ENCODE measurements at places on chromosomes 4 and X.

GRCh38 chr4:183469285-183469684 lies 24.8 kb downstream of the CDKN2AIP start:
- no peak for DNase-seq

DNA sequence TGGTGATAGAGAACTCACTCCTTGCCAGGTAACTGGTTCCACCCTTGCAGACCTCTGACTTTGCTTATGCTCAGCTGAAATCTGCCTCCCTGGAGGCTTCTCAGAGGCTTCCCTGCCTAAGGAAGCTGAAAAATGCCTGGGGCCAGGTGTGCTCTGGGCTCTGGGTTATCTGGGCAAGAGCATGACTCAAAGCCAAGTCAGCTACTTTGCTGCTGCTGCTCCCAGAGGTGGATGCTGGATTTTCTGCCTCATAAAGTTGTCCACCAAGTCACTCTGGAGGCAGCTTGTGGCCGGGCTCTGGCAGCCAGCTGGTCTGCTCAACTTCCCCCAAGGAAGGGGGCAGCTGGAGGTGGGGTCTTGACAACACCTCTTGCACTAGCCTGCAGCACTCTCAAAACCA lies 132.7 kb downstream of the PJA1 start:
- DNase-seq = no peak

GRCh38 chr4:174036111-174036510 lies 247.4 kb downstream of the FBXO8 start:
- DNase-seq = peak; percentile 56

GRCh38 chr4:973431-974397 lies at the start of gene DGKQ:
DGKQ (minus strand) TSS chr4:973569; CDS start chr4:973482, 87 bp downstream.
- peak; percentile 45 for DNase-seq

DNA sequence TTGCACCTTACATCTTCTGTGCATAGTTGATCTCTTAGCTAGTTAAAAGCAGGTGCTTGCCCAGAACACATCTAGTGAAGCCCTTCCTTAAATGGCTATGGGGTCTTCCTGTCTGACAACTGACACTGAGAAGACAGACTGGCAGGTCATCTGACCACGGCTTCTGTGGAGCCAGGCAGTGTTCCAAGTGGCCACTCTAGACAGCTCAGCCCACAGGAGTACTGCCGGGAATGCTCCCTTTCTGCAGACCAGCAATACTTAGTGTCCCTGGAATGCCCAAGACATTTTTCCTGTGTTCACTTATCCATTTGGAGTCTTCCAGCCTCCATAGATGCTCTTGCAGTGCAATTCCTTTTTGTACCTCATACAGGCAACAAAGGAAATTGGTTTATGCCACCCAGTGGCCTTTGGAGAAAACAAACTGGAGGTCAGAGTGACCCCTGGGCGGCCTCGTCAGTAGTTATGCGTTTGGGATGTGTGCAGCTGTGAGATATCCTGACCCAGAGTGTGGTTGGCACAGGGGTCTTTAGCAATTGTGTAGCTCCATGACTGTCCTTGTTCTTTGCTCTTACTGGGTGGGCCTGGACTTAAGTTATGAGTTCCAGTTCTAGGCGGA lies 335.5 kb downstream of the ARHGAP10 start:
- DNase-seq = no peak

DNA sequence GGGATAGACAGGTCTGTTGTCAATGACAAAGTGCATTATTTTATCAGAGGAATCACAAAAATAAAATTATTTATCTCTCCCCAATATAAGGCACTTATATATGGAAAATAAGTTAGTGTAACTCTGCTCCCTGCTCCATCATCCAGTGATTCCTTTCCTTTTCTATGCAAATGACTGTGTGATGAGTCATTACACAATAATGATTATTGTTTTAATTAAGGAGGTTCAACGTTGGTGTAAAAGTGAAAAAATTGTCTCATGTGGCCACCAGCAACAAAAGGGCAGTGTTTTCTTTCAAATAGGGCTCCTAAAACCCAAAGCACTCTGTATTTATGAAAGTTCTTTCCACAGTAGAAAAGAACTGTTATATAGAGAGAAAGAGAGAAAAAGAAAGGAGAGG lies 16.7 kb downstream of the SLC7A11 start:
- no peak for DNase-seq

- DNase-seq = no peak
Observed at GRCh38 chrX:154011376-154012335, 8.0 kb downstream of the IRAK1 start.

DNA sequence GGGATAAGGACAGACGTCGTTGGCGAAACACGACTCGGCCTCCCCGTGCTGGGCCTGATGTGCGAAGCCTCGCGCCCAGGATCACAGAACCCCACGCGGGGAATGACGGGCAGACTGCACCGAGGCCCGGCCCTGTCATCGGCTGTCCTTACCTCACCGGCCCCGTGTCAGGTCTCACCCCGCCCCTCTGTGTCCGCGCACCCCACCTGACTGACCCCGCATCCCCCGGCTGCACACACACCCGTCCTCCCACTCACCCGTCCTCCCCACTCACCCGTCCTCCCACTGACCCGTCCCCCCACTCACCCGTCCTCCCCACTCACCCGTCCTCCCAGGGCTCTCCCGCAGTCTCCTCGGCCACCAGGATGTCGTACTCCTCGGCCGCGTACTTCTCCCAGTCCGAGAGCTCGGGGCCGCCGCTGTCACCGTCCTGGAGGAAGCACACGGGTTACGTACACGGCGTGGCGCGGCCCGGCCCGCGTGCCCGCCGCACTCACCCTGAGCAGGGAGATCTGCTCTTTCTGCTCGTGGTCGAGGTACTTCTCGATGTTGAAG lies 19.8 kb upstream of the GTPBP6 start:
- DNase-seq = no peak

DNA sequence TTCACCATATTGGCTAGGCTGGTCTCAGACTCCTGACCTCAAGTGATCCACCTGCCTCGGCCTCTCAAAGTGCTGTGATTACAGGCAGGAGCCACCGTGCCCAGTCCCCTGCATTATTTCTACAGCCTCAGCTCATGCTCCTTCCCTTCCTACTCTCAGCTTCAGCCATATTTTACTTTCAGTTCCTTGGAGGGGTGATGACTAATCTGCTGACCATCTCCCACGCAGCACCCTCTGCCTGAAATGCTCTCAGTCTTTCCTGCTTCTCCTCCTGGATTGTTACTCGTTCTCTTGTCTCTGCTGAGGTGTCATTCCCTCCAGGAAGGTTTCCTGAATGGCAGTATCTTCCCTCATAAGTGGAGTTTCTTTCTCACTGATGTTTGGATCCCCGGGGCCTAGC lies 63.3 kb downstream of the MOSPD2 start:
- no peak for DNase-seq

DNA sequence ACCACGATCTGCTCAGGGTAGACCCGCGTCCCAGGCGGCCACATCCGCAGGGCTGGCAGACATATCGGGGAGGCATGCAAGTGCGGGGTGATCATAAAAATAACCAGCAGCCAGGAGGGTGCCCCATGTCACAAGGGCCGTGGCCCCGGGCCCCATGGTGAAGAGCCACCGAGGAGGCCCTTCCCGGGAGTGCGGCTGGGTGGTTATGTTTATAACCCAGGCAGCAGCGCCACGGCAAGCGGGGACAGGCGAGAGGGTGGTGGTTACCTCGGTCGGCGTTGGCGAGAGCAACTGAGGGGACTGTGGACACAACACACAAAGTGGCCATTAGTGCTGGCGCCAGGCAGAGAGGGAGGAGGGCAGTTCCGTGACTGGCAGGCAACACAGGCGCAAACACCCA lies 92.7 kb upstream of the AFAP1 start:
- DNase-seq = no peak

DNA sequence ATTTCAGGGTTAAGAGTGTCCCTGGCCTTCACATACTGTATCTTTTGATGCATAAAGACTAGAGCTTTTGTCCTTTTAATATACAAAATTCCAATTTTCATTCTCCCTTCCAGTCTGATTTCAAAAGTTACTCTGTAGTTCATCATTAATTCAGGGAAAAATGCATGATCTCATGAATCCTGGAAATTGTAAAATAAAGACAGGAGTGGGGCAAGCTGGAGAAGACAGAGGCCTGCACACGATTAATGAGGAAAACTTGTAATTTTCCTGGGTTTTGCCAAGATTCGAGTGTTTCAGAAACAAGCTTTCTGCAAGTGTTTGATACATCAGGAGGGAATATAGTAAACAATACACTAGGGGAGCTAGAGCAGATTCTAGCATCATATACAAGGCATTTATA lies 947.9 kb downstream of the FAT4 start:
- DNase-seq = no peak

DNA sequence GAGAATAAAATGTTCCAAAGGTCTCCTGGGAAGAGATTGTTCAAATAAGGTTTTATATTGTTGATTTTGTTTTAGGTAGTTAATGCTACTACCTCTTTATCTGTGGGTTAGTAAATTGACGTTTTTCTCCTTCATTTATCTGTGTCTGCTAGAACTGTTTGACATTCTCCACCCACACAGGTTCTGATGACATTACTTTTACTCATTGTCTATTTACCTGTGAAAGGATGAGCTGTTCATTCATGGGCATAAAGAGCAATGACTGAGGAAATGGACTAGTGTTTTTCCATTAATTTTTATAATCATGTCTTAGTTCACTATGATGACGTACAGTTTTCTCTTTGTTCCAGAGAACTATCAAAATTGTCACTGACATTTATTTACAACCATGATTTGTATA lies 75.6 kb downstream of the CPE start:
- DNase-seq = no peak

GRCh38 chr4:108703370-108703769 lies 53.0 kb downstream of the OSTC start:
- DNase-seq = no peak

- no peak for DNase-seq
Observed at GRCh38 chr4:23539969-23540569, 349.8 kb downstream of the PPARGC1A start.

GRCh38 chr4:15077969-15078368 lies 75.7 kb downstream of the CPEB2 start:
- DNase-seq = no peak

DNA sequence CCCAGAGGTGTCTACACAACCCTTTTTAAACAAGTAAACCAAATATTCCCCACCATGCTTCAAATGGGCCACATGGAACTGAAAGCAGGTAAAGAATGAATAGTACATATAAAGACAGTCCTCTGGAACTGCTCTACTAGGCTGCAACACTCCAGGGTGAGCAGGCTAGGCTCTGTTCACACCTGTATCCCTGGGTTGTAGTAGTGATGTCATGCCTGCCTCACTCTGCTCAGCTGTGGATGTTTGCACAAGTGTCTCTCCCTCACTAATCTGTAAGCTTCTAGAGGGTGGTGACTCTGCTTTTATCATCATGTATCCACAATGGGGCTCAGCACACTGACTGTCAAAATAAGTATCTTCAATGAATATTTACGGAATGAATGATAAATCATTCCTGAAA lies 20.4 kb downstream of the LEF1 start:
- peak; percentile 19 for DNase-seq

DNA sequence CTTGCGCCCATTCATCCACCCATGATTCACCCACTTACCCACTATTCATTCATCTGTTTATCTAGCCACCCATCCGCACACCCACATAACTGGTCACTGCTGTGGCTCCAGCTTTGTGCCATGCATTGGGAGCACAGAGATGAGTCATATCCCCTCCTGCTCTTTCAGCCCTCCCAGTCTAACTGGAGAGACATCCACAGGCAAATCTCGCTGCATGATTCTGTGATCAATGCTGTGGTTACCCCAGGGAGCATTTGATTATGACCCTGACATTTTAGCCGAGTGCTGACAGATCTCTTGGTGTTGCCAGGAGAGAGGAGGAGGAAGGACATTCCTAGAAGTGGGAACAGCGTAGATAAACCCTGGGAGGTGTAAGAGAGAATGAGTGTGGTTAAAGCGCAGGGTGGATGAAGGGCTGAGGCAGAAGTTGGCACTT lies 10.4 kb upstream of the PORCN start:
- DNase-seq = no peak

GRCh38 chrX:153766871-153767673 lies 3.0 kb downstream of the PLXNB3 start:
- no peak for DNase-seq

DNA sequence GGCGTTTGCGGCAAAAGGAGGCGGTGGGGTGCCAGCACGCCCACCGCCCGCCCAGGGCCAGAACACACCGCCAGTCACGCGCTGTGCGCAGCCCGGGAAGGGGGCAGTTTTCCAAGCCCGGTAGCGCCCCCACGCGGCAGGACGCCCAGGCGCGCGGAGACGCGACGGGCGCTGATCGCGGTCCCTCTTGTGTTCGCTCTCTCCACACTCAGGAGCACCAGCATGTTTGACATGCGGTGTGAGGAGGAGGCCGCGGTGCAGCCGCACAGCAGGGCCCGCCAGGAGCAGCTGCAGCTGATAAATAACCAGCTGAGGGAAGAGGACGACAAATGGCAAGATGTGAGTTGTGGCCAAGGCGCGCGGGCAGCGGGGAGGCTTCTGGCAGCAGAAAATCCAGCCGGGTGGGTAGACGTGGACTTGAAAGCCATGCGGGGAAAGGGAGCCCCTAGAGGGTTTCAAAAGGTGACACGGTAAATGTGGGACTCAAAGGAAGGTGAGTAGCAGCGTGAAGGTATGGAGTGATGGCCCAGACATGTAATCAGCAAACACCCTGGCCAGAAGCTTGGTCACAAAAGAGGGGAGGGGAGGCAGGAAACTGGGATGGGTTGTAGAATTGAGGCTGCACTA lies 104.1 kb downstream of the PHOX2B start:
- DNase-seq = peak; percentile 19

DNA sequence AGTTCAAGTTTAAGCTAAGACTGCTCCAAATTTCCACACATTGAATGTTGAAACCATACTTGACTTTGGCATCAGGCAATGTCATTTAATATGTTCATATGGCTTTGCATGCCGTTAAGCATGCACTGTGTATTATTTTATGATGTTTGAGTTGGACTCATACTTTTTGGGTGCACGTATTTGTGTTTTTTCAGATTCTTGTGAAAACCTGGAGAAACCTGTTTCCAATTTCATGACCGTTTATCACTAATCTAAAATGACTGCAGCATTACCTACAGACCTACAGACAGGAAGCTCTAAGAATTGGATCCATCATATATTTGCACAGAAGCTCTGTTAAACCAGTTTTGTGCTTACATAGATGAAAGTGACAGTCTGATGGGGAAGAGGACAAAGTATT lies 1093.0 kb upstream of the INTU start:
- DNase-seq = no peak

GRCh38 chr4:2071912-2072867 lies 13.1 kb downstream of the NAT8L start:
- DNase-seq = peak; percentile 94

GRCh38 chr4:61533140-61533539 lies 333.0 kb downstream of the ADGRL3 start:
- no peak for DNase-seq

- DNase-seq = no peak
Observed at GRCh38 chr4:155675709-155676429, 9.2 kb downstream of the GUCY1A1 start.

GRCh38 chr4:113574636-113575103 lies 186.9 kb downstream of the CAMK2D start:
- no peak for DNase-seq

DNA sequence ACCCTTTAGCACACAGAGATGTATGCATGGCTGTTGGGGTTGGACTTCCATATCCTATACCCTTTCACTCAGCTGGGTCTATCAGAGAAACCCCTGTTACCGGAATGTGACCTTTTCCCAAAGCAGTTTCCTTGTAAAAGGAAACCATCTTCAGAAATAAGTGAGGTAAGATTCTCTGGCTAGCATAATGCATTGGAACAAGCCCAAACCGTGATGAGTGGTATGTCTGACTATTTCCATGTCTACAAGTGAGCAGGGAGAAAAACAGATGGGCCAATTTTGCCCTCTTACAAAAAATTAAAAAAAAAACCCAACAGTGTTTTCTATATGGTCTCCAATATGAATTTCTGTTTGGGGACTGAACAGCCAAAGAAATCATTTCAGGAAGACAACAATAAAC lies 283.9 kb downstream of the SMARCA1 start:
- DNase-seq = no peak

GRCh38 chr4:80094191-80094590 lies 21.2 kb upstream of the ANTXR2 start:
- no peak for DNase-seq

Measured in NCI-H146 (cell line).